Naive thymus-derived CD4-positive, alpha-beta T cell (primary cell): ENCODE measurements at places on chromosomes 7 and 10.

- no peak for DNase-seq
These were observed 17.0 kb downstream of the FRMPD2 start for GRCh38 chr10:48257407-48257961.

DNA sequence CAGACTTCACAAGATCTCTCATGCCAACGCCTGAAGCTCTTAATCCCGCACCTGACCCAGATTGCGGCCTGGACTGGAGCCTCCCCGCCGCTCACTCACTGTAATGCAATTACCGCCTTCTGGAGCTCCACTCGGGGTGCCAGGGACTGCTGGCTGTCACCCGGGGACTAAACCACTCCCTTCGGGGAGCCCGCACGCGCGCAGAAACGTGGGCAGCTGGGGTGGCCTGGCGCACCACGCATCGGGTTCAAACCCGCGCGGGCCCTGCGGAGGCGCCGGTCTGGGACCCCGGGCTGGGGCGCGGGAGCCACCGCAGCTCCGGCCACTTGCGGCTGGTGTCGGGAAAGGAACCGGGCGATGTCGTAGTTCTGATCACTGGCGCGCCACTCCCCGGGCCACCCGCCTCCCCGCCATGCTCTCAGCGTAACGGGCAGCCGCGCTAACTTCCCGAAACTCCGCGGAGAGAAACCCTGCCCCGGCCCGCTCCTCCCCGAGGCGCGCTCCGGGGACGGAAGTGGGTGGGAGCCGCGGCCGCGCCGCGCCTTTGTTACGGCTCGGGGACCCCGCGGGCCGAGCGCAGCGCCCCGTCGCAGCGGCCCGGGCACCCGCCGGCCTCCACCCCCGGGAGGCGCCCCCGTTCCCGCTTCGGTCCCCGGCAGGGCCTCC is 100.3 kb upstream of the SVIL start:
- peak; percentile 43 for DNase-seq

DNA sequence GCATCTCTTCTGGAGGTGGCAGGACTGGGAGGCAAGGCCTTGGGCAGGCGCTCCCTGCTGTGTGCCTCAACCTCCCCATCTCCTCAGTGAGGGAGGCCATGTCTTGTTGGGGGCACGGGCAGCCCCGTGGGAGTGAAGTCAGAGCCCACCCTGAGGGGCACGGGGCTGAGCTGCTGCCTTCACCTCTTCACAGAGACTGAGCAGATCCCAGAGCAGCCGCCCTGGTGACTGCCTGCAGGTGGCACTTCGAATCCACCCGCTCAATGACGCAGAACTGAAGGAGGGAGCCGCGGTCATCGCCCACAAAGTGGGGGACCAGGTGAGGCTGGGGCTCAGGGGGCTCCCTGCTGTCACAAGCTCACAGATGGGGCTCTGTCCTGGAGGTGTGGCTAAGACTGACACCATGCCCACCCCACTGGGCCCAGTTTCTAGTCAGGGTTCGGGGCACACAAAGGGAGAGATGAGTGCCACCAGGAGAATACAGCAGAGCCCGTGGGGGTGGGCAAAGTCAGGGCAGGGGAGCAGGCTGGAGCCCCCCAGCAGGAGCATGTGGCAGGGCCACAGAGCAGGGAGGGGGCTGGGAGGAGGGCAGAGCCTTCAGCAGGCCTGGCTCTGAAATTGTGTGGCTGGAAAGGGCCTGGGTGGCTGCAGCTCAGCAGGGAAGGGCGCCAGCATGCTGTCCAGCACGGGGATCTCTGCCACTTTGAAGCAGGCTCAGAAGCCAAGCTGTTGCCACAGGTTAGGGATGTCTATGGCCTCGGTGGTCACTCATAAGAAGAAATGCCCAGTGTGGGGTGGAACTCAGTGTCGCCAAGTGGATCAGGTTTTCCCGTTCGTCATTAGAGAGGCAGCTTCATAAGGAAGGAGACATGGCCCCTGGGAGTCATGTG is 18.8 kb upstream of the CHST12 start:
- no peak for DNase-seq

DNA sequence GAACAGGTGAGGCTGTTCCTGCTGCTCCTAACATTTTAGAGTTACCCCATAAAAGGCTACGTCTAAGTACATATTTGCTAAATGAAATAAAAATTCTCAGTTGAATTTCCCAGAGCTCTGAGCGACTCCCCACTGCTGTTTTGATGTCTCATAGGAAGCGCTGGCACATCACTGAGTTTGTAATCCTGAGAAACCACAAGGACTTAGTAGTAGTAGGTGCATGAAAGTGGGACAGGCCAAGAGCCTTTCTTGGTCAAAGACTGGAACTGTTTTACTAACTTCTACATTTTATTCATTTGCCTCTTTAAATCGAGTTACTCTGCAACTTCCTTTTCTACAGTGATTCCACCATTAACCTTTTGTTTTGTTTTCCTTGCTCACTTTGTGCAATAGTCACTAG is 85.9 kb downstream of the XPNPEP1 start:
- DNase-seq, result no peak
